ENCODE measurements at places on chromosomes 1 and 21.

DNA sequence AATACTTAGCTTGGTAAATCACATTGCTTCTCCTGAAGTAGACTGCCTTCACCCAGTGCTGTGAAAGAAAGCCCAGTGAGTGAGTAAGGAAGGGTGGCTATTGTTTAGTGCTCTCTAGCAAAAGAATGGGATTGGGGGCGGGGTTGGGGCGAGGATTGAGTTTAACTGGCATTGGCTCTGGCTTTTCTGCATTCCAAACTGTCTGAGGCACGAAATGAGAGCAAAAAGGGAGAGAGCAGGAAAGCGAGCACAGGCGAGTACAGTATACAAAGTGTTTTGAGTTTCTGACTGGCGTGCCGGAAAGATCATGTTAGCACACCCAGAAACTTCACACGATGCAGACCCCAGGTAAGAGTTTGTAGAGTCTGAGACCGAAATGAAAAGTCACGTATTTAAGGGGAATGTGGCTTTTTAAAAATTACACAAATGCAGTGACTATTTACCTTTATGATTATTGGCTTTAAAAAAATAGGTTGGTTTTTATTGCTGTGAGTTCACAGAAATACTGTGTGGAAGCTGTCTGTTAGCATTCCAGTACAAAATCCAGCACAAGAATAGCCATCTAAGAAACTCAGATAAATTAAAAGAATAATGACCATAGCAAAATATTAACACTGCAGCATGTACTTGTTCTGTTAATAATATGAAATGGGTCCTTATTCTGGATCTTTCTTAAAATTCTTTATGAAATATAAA lies 155.4 kb downstream of the CLEC20A start:
- H3K4me1 ChIP-seq: peaks cover 43% of the 10 kb centered on the region
- no peaks in the 10 kb centered on the region for H3K36me3 ChIP-seq
- peak overlapping the region; percentile 86 for H3K27ac ChIP-seq
- DNase-seq: peak; percentile 97
- H3K27me3 ChIP-seq: no peaks in the 10 kb centered on the region

- H3K27ac ChIP-seq: no peak overlapping the region
- H3K4me1 ChIP-seq: no peaks in the 10 kb centered on the region
- no peak for DNase-seq
- H3K27me3 ChIP-seq: no peaks in the 10 kb centered on the region
- no peak overlapping the region for H3K4me3 ChIP-seq
- H3K36me3 ChIP-seq: no peaks in the 10 kb centered on the region
Observed at GRCh38 chr1:94068999-94069918, 51.7 kb downstream of the ABCA4 start.

GRCh38 chr1:99598738-99599411 lies 47.0 kb upstream of the PALMD start:
- H3K27me3 ChIP-seq: no peaks in the 10 kb centered on the region
- peaks cover 12% of the 10 kb centered on the region for H3K4me1 ChIP-seq
- H3K36me3 ChIP-seq: no peaks in the 10 kb centered on the region
- H3K27ac ChIP-seq: no peak overlapping the region
- H3K4me3 ChIP-seq: no peak overlapping the region

GRCh38 chr1:224182057-224182865 lies 779 bp upstream of the DEGS1 start:
- no peaks in the 10 kb centered on the region for H3K27me3 ChIP-seq
- H3K27ac ChIP-seq: peak overlapping the region; percentile 87
- peak; percentile 59 for DNase-seq
- peaks cover 15% of the 10 kb centered on the region for H3K36me3 ChIP-seq
- peak overlapping the region; percentile 85 for H3K4me3 ChIP-seq

GRCh38 chr21:37863842-37864241 lies 52.4 kb downstream of the KCNJ6 start:
- H3K27me3 ChIP-seq: no peaks in the 10 kb centered on the region
- peaks cover 17% of the 10 kb centered on the region for H3K4me1 ChIP-seq
- no peak overlapping the region for H3K4me3 ChIP-seq

DNA sequence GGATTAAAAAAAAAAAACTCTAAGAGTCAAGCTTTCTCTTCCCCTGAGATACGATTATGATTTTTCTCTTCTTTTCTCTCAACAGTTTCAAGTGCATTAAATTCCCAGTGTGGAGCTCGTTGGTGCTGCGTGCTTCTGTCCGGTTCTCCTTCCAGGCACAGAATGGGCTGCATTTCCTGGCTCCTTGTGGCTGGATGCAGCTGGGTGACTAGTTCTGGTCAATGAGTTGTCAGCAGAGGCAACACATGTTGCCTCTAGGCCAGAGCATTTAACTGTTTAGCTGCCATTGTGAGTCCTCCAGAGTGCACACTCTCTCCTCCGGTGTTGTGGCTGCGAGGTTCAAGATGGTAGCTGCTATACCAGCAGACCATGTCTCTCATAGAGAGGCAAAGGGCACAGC lies 312.9 kb downstream of the RRAGC start:
- peaks cover 55% of the 10 kb centered on the region for H3K27me3 ChIP-seq
- no peak overlapping the region for H3K27ac ChIP-seq
- H3K4me1 ChIP-seq: no peaks in the 10 kb centered on the region
- DNase-seq: no peak

DNA sequence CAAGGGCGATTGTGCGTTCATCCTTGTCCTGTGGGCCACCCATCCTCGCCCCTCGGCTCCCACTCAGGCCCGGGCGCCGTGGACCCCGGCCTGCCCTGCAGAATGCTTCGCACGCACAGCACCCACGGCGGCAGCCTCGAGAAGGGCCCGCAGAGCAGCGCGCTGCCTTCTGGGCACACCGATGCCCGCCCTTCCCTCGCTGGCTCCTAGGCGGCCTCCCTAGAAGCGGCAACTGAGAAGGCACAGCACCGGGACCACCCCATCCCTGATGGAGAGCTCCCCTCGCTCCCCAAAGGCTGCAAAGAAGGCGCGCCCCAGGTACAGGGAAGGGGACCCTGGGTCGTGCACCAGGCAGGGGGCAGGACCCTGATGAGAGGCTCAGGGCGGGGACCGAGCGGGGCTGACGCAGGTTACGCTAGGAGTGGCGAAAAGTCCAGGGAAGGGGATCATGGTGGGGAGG lies 971 bp downstream of the CAPZB start:
- no peak for DNase-seq
- H3K4me3 ChIP-seq: peak overlapping the region; percentile 86
- H3K4me1 ChIP-seq: peaks cover 34% of the 10 kb centered on the region

GRCh38 chr1:28296401-28297261 lies 32.2 kb upstream of the MED18 start:
- H3K27me3 ChIP-seq: no peaks in the 10 kb centered on the region
- H3K27ac ChIP-seq: no peak overlapping the region
- H3K4me3 ChIP-seq: no peak overlapping the region
- H3K36me3 ChIP-seq: peaks cover 6% of the 10 kb centered on the region
- DNase-seq: no peak

DNA sequence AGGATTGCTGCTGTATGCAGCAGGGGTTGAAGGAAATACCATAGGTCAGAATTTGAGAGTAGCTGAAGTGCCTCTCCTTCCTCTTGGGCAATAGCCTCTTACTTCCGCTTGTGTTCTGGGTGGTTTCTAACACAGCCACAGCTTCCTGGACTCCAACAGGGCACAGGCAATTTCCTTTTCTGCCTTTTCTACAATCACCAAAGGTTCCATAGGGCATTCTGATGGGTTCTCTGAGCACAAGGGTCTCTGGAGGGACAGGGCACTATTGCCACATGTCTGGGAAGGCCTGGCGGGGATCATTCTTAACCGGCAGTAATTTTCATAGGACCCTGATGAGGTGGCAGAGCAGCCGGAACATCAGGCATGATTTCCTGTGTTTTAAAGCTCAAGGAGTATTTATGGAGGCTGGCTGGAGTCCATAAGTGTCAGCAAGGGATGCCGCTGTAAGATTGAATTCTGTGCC lies 5.5 kb upstream of the AGTRAP start:
- no peak overlapping the region for H3K4me3 ChIP-seq
- no peaks in the 10 kb centered on the region for H3K36me3 ChIP-seq
- H3K27me3 ChIP-seq: no peaks in the 10 kb centered on the region
- H3K4me1 ChIP-seq: peaks cover 9% of the 10 kb centered on the region

- no peaks in the 10 kb centered on the region for H3K27me3 ChIP-seq
- no peak overlapping the region for H3K4me3 ChIP-seq
- no peak for DNase-seq
- no peaks in the 10 kb centered on the region for H3K36me3 ChIP-seq
Observed at GRCh38 chr1:22738522-22738921, 27.9 kb downstream of the EPHB2 start.

GRCh38 chr1:246280551-246280950 lies 226.5 kb downstream of the SMYD3 start:
- H3K36me3 ChIP-seq: no peaks in the 10 kb centered on the region
- no peak overlapping the region for H3K27ac ChIP-seq
- H3K27me3 ChIP-seq: no peaks in the 10 kb centered on the region
- DNase-seq: peak; percentile 47

DNA sequence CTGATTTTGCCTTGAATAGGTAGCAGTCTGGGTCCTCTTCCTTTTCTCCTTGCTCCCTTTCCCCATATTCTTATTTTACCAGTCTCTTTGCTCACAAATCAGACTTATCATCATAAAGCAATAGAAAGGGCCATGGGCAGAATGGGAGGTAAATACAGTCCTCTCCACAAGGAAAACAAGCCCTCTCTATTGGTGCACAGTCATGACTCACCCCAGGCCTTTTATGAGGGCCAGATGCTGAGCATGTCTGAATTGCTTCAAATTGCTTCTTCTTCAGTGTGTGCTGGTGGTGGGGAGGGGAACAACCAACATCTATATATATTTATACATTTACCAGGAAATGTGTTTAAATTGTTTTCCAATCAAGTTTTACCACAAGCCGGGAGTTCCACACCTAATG lies 75.2 kb downstream of the GFI1 start:
- H3K36me3 ChIP-seq: no peaks in the 10 kb centered on the region
- no peaks in the 10 kb centered on the region for H3K4me1 ChIP-seq
- H3K4me3 ChIP-seq: no peak overlapping the region

- DNase-seq: no peak
- H3K27ac ChIP-seq: no peak overlapping the region
- no peak overlapping the region for H3K4me3 ChIP-seq
- H3K4me1 ChIP-seq: no peaks in the 10 kb centered on the region
Observed at GRCh38 chr21:37748351-37748750, 167.9 kb downstream of the KCNJ6 start.

DNA sequence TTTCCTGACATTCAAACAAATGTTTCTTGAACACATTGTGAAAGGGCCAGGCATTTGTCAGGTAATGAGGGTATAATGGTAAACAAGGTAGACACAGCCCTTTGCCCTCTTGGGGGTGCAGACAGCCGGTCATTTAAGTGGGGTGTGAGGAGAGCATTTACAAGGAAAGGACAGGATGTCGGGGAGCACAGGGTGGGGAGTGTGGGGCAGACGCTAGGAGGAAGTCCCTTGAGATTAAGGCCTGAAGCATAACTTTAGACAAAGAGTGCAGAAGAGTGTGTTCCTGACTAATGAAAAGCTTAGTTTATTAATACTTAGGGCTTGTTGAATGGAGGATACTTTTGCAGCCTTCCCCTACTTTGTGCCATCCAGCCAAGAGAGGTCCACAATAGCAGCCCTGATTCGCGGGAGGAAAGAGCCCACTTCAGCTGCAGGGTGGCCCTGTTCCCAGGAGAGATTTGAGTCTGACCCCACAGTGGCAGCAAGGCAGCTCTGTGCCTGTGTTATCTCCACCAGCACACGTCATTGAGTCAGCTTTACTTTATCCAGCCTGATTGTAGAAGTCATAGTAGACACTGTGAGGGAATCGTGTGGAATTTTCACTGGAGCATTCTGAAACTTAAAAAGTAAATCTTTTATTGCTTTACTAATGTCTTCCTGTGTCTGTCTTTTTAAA lies 35.1 kb downstream of the MPZL1 start:
- H3K4me3 ChIP-seq: no peak overlapping the region
- peaks cover 9% of the 10 kb centered on the region for H3K36me3 ChIP-seq
- H3K27ac ChIP-seq: peak overlapping the region; percentile 74
- H3K27me3 ChIP-seq: no peaks in the 10 kb centered on the region

- H3K4me3 ChIP-seq: no peak overlapping the region
- peaks cover 39% of the 10 kb centered on the region for H3K36me3 ChIP-seq
- peaks cover 32% of the 10 kb centered on the region for H3K4me1 ChIP-seq
- no peaks in the 10 kb centered on the region for H3K27me3 ChIP-seq
Observed at GRCh38 chr1:155169541-155169940, 3.6 kb downstream of the KRTCAP2 start.

- DNase-seq: peak; percentile 18
- peaks cover 32% of the 10 kb centered on the region for H3K4me1 ChIP-seq
- peak overlapping the region; percentile 96 for H3K27ac ChIP-seq
Observed at GRCh38 chr1:56137521-56138505, 441.6 kb downstream of the PLPP3 start.

DNA sequence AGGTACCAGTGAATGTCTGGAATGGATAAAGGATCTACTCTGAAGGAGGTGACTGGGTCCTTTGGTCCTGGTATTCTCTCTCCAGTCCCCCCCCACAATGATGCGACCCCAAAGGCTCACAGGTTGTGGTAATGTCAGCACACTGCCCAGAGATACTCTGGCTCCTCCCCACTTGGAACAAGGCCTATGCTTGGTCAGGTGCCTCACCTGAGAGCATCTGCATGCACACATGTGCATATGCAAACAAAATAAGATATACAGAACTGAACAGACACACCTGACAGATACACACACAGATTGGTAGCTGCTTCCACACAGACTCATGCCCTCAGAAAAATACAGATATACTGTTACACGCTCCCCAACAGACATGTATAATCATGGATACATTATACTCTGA lies 33.5 kb downstream of the DMAP1 start:
- peaks cover 10% of the 10 kb centered on the region for H3K36me3 ChIP-seq
- H3K27me3 ChIP-seq: no peaks in the 10 kb centered on the region
- DNase-seq: no peak

- DNase-seq: no peak
- no peaks in the 10 kb centered on the region for H3K4me1 ChIP-seq
- peaks cover 73% of the 10 kb centered on the region for H3K27me3 ChIP-seq
- H3K36me3 ChIP-seq: no peaks in the 10 kb centered on the region
- peak within 1 kb of the TSS; percentile 36 for H3K4me3 ChIP-seq
Observed at GRCh38 chr1:110605901-110606656, at the start of gene KCNA2. TSS of gene KCNA2 (minus strand) at chr1:110606358. CDS start at chr1:110604782, 1,576 bp downstream.

DNA sequence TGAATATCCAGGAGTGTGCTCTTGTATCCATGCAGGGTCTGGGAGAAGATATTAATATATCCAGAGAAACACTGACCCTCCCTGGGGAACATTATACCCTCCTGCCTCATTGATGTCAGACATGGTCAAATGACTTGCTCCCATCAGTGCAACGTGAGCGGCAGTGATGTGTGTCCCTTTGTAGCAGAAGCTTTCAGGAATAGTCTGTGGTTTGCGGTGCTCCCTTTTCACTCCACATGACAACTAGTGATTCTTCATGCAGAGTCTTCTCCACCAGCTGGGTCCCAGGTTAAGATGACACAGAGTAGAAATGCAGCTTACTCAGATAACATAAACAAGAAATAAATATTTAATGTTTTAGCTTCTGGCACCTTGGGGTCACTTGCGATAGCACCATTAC lies 31.9 kb upstream of the LYPD8 start:
- H3K4me1 ChIP-seq: peaks cover 5% of the 10 kb centered on the region
- DNase-seq: no peak
- no peak overlapping the region for H3K4me3 ChIP-seq
- no peaks in the 10 kb centered on the region for H3K27me3 ChIP-seq
- no peak overlapping the region for H3K27ac ChIP-seq
- peaks cover 6% of the 10 kb centered on the region for H3K36me3 ChIP-seq

- DNase-seq: peak; percentile 74
- H3K27me3 ChIP-seq: no peaks in the 10 kb centered on the region
- no peaks in the 10 kb centered on the region for H3K36me3 ChIP-seq
- no peak overlapping the region for H3K27ac ChIP-seq
- peaks cover 12% of the 10 kb centered on the region for H3K4me1 ChIP-seq
- no peak overlapping the region for H3K4me3 ChIP-seq
Observed at GRCh38 chr1:152752225-152752624, 5.6 kb upstream of the KPRP start.
